ENCODE measurements at places on chromosomes 11 and 22.

GRCh38 chr11:83813296-83813695, 527.1 kb upstream of the CCDC90B start:
- DNase-seq = no peak

- no peak for DNase-seq
These were observed 21.6 kb upstream of the MPPED1 start for GRCh38 chr22:43390166-43390565.

DNA sequence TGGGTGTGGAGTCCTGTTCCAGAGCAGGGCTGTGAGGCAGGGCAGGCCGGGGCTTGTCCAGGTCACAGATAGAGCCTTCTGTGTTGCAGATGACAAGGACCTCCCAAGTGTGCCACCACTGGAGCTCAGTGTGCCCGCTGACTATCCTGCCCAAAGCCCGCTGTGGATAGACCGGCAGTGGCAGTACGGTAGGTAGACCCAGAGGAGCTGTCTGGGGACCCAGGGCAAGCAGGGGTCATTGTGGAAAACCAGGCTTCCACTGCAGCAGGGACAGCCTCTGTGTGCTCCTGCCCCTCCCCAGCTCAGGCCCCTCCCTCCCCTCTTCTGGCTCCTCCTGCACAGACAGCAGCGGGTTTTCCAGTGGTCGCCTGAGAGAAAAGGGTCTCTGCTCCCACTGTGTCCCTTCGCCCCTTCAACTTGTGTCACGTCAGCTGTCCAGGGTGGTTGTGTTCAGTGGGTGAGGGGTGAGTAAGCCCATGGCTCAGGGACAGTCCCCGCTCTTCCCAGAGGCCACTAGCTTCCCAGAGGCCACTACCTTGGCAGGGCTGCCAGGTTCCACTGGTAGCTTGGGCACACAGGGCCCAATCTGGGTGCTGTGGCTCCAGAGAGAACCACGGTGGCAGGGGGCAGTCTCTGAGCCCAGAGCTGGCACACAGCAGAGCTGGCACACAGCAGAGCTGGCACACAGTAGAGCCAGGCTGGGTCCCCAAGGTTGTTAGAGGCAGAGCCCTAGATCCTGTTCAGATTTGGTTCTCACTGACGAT, 78.4 kb downstream of the MED15 start:
- DNase-seq = no peak

- DNase-seq = no peak
These were observed at the start of gene BTBD18 for GRCh38 chr11:57751676-57752253. Gene BTBD18 (minus strand): TSS chr11:57751819. CDS start chr11:57751188, 631 bp downstream.

- no peak for DNase-seq
These were observed 23.0 kb upstream of the TRAF6 start for GRCh38 chr11:36532941-36533601.

GRCh38 chr11:110311783-110312579, 15.6 kb upstream of the RDX start:
- no peak for DNase-seq

GRCh38 chr22:28783786-28784671, 11.5 kb downstream of the CCDC117 start:
- no peak for DNase-seq

GRCh38 chr11:87878373-87878825, 296.8 kb downstream of the RAB38 start:
- no peak for DNase-seq
